ENCODE measurements at places on chromosomes 4 and X.

GRCh38 chr4:42464550-42465094, 67.3 kb downstream of the SHISA3 start:
- DNase-seq: no peak

- no peak for DNase-seq
Measured at GRCh38 chrX:67692246-67692645, 148.4 kb downstream of the AR start.

- peak; percentile 46 for DNase-seq
Measured at GRCh38 chrX:19121898-19122640, at the start of gene ADGRG2. ADGRG2 (minus strand) TSS chrX:19122468; CDS start chrX:19068834, 53,634 bp downstream.

DNA sequence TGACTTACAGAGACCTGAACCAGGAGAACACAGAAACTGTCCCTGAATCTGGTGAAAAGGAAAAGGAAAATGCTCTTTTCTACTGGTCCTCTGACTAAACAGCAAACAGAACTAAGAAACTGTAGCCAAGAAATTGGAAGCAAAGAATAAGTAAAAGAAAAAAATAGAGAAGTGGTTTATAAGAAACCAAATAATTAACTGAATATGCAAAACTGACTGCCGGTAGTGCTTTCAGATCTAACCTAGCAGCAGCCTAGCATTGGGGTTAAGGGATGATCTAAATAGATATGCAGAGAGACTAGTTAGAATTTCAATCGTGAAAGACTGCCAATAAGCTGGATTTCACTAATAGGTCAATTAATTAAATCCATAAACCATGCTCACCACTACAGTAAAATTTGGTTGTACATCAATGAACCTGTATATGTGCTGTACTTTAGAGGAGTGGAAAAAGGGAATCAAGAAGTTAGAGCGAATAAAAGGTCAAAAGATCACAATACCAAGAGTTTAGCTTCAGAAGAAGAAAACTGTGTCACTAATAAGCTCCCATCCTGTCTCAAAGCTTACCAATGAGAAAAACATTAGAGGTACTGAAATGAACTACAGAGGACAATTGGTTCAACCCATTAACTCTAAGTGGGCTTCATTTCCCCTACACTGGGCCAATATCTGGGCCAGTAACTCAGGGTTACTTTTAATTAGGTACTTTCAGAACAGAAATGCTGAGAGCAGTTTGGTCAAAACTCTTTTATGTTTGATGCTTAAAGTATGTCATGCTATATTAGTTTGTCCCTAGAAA, 53.6 kb downstream of the KLHL13 start:
- no peak for DNase-seq

GRCh38 chrX:7115557-7115956, 32.0 kb upstream of the STS start:
- no peak for DNase-seq

- peak; percentile 67 for DNase-seq
Measured at GRCh38 chrX:106898462-106898861, 4.7 kb downstream of the RIPPLY1 start.

DNA sequence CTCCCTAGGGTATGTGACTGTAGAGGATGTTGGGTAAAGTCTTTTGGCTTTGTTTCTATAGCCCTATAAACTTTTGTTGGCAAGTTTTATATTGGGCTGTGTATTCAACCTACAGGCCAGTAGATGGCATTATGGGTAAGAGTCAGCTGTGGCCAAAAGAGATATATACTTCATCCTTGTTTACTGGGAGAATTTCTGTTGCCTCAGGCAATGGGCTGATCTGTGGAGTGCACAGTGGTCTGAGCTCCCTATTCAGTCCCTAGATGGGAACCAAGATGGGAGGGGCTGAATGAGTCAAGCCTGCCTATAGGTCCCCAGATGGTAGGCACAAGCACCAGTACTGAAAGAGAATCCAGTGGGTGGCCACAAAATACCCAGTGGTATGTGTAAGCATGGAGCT, 580.6 kb downstream of the EPHA5 start:
- no peak for DNase-seq

DNA sequence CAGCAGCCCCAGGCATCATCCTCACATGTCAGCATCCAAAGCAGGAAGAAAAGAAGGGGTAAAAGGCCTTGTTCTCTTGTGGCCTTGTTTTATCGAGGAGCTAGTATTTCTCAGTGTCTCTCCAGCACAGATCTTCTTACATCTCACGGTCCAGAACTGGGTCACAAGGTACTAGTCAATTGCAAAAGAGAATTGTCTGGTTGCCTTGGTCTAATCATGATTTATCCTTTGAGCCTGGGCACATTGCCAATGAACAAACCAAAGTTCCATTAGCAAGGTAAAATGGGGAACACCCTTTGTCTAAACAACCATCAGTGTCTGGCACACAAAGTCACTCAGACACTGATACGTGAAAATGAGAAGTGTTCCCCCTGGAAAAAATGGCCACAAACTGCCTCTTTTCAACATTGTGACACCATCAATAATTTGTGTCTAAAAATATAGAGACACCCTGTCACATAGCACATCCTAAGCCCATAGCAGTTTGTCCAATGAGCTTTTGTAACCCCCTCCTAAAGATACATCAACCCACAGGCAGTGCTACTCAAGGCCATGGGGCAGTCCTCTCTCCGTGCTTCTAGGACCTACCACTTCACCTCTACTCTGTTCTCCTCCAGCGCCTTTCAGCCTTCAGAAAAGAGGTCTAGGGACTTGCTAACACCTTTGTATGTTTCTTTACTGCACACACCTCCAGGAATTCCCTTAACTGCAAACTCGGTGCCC, 534.4 kb downstream of the MID1IP1 start:
- no peak for DNase-seq

DNA sequence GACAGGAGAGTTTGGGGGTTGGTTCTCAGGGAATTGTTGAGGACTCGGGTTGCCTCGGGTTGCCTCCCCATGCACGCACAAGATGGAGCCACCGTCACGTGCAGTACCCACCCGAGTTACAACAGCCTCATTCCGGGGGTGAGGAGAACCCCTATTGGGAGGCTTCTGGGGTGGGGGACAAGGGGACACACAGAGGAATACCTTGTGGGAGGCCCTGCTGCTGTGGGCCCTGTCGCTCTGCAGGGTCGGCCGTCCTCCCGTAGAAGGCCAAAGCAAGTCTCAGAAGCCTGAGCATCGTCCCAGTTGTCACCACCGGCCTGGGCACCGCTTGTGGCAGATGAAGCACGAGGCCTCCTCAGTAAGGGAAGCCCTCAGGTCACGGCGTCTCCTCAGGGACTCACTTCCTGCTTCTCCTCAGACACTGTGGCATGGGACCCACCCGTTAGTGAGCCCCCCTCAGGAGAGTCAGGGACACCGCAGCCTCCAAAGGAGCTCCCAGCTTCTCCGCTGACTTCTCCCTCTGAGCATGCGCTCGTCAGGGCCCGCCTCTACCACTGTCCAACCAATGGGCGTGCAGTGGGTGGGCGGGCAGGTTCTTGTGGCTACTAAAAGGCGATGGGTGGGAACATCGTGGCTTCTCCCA, at the start of gene CT55:
Gene CT55 (minus strand): TSS at position 522 of the 643 bp plus-strand sequence. CDS start 227 bp downstream, at position 295.
- peak; percentile 20 for DNase-seq

- no peak for DNase-seq
Measured at GRCh38 chr4:23194751-23195150, 502.0 kb downstream of the GBA3 start.

GRCh38 chr4:74174421-74174820, 16.5 kb downstream of the MTHFD2L start:
- DNase-seq: no peak

DNA sequence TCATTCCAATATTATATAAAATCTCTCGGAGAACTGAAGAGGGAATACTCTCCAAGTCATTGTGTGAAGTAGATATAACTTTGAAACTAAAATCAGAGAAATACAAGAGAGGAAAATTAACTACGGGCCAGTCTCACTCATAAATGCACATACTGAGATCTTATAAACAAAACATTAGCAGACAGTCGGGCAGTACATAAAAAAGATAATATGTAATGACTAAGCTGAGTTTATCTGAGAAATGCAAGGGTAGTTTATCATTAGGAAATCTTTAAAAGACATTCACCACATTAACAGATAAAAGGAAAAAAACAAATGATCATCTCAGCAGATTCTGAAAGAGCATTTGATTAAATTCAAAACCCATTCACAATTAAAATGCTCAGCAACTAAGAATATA, 116.7 kb downstream of the NYX start:
- no peak for DNase-seq

DNA sequence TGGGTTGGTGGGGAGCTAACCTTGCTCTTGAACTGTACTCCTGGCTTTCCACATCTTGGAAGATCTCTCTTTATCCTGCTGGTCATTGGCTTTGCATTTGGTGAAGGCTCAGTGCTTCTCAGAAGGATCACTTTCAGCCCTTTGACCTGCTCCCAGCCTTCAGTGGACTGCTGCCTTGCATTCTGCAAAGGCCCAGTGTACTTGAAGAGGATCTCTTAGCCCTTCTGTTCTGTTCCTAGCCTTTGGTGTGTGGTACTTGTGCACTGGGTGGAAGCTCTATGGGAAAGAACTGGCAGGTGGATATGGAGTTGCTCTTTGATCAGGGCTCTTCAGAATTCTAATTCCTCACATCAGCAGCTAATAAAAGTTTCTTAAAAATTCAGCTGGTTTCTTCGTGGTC, 46.5 kb downstream of the FGF2 start:
- no peak for DNase-seq

GRCh38 chr4:55385201-55385649, 10.5 kb upstream of the TMEM165 start:
- DNase-seq: no peak

DNA sequence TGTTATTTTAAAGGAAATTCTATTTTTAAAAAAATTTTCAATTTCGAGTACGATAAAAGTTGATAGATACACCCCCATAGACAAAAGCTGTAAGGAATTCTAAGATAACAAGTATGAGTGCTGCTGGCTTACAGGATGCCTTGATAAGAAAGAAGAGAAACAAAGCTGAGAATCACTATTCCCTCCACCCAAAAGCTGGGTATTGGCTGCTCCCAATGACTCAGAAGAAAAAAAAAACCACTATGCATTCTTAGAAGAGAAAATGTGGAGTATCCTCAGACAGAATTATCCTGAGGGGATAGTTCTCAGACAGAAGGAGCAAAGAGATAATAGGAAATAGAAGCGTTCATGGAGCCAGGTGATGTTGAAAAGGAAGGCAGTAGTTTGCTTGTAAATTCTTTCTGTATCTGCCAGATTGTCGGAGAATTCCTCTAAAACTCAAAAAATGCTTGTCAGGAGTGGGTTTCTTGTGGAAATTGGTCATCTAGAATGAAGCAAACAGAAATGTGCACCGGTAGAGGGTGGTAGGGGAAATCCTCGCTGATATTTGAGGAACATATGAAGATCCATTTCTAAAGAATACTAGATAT, 217.5 kb upstream of the ADAMTS3 start:
- DNase-seq: no peak

DNA sequence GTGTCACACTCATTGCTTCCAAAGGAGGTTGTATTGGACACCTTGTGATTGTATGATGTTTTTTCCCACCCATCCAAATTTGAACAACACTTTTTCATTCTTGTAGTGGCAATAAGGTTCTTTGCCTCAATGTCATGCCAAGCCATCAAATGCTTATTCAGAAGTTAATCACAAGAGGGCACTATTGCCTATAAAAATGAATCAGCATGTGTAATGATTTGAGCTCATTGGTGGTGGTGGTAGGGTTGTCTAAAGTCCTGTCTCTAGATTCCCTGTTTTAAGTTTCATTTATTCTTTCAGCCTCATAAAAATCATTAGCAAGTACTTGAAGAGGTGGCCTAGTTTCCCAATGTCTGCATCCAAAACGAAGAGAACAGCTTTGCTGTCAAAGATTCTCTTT, 37.0 kb downstream of the IRS4 start:
- DNase-seq: peak; percentile 52

GRCh38 chr4:122602277-122603142, 18.4 kb downstream of the IL21 start:
- DNase-seq: no peak

- DNase-seq: no peak
Measured at GRCh38 chrX:70470850-70471289, 26.2 kb downstream of the DLG3 start.

DNA sequence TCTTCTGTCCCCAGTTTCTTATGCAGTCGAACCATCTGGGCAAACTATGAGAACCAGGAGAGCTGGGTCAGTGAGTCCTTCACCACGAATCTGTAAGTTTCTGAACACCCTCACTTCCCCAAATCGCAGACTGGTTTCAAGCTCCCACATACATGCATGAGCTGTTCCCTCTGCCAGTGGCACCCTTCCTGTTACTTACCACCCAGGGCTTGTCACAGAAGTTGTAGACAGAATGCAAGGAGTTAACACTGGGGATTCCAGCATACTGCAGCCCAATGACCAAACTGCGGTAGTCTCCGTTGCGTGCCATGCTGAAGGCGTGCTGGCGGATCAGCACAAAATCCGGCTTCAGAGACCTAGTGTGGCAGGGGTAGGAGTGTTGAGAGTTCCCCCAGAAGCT, 14.6 kb downstream of the SYN1 start:
- no peak for DNase-seq

GRCh38 chr4:92101737-92102172, 202.0 kb upstream of the GRID2 start:
- DNase-seq: no peak

DNA sequence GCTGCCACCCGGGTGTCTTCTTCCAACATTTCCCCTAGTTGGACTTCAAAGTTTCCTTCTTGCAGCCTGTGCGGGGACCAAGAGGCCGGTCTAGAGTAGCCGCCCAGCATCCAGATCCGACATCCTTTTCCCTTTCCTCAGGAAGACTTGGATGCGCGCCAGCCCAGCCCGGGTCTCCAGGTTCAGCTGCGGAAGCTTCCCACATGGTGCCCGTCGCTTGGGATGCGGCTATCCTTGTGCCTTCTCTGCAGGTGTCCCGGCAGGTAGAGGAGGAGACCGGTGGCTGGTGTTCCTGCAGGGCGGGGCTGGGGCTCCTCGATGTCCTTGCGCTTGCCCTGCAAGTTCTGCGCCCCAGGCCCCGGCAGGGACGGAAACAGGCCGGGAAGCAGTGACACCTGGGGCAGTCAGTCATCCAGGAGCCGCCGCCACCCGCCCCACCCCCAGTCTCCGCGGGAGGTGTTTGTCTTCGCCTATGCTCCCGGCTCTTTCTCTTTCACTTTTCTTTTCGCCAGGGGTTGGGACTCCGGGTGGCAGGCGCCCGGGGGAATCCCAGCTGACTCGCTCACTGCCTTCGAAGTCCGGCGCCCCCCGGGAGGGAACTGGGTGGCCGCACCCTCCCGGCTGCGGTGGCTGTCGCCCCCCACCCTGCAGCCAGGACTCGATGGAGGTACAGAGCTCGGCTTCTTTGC, at the start of gene IL15:
Gene IL15 (plus strand): TSS at position 502 of the 689 bp plus-strand sequence. CDS start 82,882 bp downstream, outside the sequence.
- DNase-seq: peak; percentile 26

DNA sequence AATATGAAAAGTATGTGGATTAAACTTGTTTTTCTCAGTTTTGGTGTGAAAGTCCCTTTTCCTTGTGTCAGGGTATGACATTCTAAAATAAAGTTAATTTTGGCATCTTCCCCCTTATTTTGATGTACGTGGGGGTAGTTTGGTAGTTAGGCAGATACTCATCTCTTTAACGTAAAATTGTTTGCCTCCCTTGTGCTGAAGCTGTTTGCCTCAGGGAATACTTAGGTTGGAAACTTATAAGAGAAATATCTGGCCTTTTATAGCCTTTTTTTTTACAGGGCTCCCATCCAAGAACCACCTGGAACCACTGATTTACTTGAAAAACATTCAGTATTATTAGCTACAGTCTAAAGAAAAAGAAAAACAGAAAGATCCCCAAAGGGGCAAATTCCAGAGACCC, 85.5 kb downstream of the PHEX start:
- no peak for DNase-seq

Measured in HEK293T (cell line).